ENCODE measurements at places on chromosomes 5 and 9.

GRCh38 chr9:14302405-14302804 is 11.5 kb downstream of the NFIB start:
- no peak for DNase-seq

DNA sequence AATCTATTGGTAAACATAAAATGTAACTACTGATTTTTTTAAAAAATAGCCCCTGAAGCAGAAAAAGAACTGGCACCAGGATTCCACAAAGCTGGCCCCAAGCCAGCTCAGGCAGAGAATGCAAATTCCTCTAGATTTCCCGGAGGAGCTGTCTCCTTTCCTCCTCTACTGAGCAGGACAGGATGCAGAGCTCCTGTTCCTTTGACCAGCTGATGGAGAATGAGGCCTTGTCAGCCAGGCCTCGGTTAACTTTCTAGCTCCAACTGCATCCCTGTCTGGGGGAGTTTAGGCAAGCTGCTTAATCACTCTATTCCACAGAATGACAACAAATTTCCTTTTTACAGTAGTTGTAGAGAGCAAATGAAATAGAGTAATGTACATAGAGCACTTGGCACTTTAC is 155.5 kb downstream of the GNAQ start:
- no peak for DNase-seq

GRCh38 chr5:31847354-31847753 is 208.4 kb downstream of the PDZD2 start:
- no peak for DNase-seq

DNA sequence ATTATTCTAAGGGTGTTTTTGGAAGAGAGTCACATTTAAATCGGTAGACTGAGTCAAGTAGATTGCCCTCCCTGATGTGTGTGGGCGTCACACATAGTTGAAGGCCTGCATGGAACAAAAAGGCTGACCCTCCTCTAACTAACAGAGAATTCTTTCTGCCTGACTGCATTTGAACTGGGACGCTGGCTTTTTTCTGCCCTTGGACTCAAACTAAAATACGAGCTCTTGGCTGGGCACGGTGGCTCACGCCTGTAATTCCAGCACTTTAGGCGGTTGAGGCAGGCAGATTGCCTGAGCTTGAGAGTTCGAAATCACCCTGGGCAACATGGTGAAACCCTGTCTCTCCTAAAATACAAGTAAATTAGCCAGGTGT is 209.4 kb downstream of the MAN2A1 start:
- no peak for DNase-seq

DNA sequence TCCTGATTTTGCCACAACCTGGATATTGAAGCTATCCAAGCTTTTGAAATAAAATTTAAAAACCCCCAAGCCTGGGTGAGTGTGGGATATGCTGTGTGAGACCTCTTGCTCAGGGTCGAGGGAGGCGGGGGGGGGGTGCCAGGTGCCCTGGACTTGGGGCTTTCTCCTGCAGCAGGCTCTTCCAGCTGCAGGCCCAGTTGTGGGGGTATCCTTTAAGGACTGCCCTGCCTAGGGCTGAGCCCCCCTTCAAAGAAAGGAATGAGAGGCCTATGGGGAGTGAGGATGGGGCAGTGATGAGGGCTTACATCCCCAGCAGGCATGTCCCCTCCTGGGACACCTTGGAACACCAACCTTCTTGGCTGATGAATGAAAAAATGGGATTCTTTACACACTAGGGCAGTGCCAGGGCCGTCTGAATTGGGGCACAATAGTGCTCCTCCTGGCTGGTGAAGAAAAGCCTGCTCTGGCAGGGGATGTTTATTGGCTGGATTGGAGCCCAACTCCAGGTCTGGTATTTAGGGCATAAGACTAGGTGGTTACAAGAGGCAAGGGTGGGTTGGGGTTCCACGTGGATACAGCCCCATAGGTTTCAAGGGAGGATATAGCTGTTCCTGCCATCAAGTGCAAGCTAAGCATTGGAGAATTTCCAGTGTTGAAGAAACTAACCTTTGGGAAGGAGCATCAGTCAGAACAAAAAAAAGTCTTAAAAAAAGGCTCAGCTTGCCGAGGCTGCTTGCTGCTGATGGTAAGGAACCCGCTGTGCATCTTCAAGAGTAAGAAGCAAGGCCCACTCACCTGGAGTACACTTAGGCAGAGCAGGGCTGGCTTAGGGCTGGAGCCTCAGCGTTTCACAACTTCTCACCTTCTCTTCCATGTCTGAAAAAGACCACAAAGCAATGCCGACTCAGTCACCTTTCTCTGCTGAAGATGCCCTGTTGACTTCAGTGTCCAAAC is 7.0 kb downstream of the HNRNPAB start:
- DNase-seq, result no peak

GRCh38 chr5:180684623-180685161 is 35.3 kb upstream of the FLT4 start:
- DNase-seq, result no peak

DNA sequence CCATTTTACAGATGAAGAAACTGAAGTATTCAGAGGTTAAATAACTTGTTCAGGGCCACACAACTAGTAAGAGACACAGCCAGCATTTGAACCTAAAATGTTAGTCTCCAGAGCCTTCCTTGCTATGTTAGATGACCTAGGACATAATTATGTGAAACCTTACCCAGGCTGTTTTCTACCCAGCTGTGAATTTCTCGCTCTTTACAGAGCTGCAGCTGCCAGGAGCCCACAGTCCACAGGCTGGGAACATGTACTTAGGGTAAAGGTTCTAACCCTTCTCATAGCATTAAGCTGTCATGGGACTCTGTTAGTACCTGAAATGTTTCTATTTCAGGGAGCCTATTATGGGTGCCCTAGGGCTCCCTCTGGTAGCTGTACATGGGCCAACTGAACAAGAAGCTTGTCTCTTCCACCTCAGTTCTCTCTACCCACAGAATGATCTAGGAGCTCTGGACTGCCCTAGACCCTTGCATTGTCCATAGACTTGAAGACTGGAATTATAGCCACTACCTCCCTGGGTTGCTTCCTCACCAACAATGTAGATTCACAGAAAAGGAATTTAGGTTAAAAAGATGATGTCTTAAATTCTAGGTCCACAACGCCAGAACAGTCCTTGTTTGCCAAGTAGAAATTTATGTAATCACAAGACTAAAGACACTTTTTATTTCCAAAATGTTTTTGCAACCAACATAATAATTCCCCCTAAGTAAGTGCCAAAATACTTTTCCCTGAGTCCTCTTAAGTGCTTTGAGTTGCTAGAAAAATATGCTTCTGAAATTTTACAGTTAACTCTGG is 262.9 kb downstream of the PIK3R1 start:
- DNase-seq, result no peak

DNA sequence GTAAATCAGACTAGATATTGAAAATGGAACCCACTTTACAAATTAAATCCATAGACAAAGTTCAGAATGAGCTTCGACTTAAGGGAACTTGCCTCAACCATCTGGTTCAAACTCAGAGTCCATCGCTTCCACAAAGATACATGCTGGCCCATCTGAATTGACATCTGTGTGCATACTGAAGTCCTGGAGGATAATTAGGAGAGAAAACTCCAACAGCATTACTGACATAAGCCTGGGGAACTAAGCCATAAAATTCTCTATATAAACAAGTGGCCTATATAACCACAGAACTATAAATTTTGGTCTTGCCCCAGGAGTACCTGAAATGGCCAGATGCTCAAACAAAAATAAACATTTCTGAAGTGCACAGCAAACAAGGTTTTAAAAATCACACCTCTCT is 94.4 kb downstream of the IZUMO3 start:
- DNase-seq, result no peak

DNA sequence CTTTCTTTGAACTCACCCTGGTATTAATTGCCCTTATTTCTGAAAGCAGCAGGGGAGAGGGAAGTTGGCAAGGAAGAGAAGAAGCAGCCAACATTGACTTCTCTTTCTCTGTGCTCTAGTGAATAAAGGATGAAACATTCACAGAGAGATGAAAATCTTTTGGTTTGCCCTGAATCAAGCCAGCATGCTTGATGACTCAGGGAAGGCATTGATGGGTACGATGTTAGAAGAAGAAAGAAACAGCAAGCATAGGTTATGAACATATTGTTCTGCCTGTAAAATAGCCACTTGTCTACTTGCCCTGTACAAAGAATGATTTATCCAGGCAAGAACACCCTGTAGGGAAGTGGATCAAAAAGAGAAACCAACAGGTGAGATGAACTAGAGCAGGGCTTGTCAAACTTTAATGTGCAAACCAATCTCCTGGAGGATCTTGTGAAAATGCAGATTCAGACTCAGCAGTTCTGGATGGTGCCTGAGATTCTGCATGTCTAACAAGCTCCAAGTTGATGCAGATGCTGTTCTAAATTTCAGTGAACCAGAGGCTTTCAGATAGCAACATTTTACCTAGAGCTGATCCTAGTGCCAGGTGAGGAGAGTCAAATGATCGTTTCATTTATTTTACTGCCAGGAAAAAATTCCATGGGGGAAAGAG is 586.6 kb upstream of the TLE4 start:
- no peak for DNase-seq

DNA sequence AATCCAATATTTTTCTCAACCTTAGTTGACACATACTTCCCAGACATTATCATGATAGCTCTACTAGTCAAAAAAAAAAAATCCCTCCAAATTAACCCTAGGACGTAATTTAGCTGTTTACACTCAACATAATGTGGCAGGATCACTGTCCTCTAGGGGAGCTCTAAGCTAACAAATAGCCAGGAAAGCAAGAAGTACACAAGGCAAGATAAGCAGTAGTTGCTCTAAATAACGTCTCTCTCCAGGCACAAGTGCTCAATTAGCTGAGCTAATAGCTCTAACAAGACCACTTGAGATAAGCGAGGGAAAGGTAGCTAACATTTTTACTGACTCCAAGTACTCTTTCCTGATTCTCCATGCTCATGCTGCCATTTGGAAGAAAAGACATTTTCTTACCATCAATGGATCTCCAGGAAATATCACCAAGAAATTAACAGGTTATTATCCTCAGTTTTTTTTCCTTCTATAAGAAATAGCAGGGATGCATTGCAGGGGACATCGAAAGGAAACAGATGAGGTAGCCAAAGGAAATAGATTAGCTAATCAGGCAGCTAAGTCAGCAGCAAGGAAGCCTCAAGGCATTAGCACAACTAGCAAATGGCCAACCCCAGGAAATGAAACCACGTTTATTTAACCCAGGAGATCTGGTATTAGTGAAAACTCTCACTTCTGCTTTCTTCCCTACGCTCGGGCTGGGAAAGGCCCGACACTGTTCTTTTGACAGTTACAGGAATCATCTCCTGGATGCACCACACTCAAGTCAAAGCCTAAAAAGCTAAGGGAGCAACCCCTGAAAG is 614.1 kb downstream of the PTPRD start:
- DNase-seq, result no peak

- DNase-seq, result no peak
These were observed 17.2 kb downstream of the HNRNPH1 start for GRCh38 chr5:179606071-179606909.

Data from T-helper 1 cell (primary cell).